ENCODE measurements at places on chromosomes 3 and 15.

GRCh38 chr3:72756900-72757299 is 91.3 kb downstream of the SHQ1 start:
- no peak for DNase-seq

DNA sequence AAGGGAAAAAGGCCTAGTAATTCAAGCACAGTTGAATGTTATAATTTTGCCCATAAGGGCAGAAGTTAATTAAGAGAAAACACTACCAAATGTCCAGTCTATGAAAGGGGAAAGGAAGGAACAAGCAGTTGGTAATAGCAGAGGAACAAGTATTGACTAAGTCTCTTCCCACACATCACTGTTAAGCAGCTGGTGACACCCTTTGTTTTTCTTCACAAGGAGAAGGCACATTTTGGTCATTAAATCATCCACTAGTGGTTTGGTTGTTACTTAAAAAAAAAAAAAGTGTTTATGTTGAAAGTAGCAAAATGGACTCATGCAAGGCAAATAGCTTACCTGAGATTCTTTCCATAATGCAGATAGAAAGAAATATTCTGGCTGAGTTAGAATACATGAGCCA is 321.4 kb upstream of the NECTIN3 start:
- DNase-seq, result no peak

DNA sequence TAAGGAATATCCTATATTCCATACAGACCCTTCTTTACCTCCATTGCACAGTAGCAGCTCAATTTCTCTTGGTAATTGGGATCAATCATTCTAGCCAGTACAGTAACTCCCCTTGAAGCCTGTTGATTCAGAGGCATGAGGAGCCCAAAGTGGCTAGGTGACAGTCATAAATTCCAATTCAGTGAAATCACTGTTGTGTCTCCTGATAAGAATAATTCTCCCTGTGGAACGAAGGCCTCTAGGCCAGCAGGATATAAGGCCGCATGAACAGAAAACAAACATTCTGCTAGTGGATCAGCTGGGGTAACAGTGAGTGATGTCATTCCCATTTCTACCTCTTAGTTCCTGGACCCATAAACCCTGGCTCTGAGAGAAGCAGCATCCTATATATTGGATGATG is 696.3 kb downstream of the NR2F2 start:
- DNase-seq, result no peak

DNA sequence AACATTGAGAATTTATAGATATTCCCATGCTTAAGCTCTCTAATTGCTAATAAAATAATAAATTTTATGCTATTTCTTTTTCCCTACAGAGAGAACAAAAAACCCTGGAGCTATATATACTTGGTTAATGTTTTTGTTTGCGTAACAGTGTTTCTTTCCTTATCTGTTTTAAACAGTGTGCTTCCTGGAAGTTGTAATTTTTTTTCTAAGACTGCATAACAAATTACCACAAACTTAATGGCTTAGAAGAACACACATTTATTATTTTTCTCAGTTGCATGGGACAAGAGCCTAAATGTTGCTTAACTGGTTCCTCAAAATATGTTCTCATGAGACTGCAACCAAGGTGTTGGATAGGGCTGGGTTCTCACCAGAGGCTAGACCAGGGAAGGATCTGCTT is 49.7 kb upstream of the DPH6 start:
- DNase-seq, result no peak

- DNase-seq, result no peak
Measured at GRCh38 chr3:33855884-33856546, 57.6 kb downstream of the PDCD6IP start.

DNA sequence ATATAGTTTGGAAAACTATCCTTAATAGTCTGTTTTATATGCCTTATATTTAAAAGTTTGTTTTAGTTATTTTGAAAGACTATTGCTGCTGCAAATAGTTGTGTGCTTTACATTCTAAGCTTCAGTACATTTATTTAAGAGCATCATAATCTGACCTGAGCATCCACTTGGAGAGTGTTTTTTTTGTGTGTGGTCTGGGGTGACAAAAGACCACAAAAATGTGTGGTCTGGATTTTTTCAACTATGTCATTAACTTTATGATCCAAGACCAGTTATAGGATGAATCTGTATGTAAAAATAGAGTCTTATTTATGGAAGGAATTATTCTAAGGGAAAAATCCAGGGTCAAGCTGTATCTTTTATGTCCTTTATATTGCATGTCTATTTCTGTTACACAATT is 77.4 kb downstream of the SLTM start:
- no peak for DNase-seq

DNA sequence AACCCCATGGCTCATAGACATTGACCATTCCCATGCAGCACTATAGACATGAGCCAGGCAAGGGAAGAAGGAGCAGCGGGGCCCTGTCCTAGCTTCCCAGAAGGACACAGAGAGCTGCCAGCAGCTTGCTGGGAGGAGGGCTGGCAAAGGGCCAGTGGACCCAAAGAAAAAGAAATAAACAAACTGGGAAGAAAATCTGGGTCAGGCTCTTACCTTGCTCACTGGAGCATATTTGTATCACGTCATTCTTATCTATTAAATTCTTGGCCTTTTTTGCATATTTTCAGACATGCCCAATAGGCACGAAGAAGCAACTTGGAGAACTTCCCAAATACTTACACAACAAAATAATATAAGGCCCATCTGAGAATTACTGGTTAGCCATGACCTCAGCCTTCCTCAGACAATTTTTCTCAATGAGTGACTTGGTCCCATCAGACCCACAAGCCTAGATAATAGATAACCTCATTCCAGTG is 28.4 kb downstream of the RASGRP1 start:
- no peak for DNase-seq

DNA sequence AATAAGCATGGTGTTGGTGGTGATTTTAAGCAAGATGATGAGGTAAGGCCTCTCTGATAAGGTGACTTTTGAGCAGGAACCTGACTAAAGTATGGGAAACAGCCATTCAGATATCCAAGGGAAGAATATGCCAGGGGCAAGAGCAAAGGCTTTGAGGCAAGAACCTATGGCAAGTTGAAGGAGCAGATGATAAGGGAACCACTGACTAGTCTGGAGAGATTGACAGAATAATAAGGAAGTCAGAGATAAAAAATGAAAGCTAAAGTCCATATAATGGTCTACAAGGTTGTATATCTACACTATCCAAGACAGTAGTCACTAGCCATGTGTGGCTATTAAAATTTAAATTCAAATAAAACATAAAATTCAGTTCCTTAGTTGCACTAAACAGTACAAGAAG is 2.5 kb upstream of the C3orf38 start:
- no peak for DNase-seq

DNA sequence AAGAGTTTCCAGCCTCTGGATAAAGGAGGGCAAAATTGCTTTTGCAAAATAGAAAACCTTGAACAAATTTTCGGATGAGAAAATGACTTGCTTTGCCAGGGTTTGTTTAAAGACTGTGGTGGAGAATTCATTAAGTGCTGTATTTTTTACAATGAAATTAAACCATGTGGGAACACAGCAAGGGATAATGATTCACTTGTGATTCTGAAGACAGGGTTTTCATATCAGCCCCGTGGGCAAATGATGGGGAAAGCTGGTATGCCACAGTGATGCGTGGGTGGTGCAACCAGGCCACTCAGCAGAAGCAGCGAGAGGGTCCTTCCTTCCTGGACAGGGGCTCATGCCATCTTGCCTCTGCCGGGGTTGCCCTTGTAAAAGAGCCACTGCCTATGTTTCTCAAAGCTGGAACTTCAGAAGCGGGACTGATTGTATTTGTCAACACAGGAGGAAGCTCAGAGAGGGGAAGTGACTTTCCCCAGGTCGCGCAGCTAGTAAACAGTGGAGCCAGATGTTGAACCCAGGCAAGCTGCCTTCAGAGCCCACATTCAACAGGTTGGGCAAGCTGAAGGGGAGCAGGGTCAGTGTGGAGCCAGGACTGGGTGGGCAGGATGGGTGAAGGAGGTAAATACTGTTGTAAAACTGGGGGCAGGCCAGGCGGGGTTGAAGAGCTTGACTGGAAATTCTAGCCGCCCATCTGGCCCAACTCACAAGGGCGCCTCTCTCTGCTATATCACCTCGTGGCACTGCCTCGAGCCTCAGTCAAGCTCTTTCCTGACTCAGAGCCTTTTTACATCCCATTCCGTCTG is 79.1 kb downstream of the TOP2B start:
- DNase-seq, result no peak

GRCh38 chr15:37480482-37480881 is 380.1 kb upstream of the MEIS2 start:
- no peak for DNase-seq

GRCh38 chr3:157251685-157252084 is 91.7 kb upstream of the CCNL1 start:
- DNase-seq, result no peak

GRCh38 chr15:91380114-91380513 is 280.1 kb downstream of the SV2B start:
- DNase-seq, result no peak

DNA sequence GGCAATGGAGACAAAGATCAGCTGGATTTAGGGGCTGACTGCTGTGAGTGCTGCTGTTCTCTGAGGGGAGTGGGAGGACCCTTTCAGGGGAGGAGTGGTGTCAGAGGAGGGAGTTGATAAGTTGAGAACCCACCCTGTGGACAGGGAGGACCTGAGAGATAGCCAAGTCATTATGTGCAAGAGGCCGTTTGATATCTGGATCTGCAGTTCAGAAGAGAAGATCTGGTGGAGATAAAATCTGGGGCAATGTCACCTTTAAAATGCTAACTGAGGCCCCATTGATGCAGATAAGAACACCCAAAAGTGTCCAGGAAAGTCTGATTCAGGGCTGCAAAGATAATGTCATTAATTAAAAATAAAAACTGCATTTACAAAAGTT is 256.1 kb upstream of the HES1 start:
- DNase-seq, result no peak

DNA sequence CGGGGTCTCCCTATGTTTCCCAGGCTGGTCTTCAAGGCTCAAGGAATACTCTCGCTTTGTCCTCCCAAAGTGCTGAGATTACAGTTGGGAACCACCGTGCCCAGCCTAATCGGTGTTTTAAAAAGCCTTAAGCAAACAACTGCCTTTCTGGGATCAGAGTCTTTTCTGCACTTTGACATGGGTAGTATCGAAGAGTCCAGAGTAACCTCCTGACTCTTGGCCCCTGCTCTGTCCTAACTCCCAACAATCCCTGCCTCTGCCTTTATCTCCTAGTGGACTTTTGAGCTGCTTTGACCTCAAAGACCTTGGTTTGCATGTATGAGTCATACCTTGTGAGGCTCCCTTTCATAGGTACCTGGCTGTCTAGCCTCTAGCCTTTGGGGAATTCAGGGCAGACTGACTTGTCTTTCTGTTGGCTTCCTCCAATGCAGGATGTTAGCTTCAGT is 21.0 kb upstream of the HACD2 start:
- no peak for DNase-seq
